ENCODE measurements at places on chromosomes 1 and 21. TPM values are rescaled to one million over a fixed set of nuclear protein-coding genes. Genes with fewer than 3 reads are reported as not detected.

The DCDC2B gene
- total RNA-seq: not detected

The PRDM15 gene
- 4.6 TPM for total RNA-seq

The PRAMEF25 gene
- not detected for total RNA-seq

The STIL gene
- 26.8 TPM for total RNA-seq

The DIO1 gene
- total RNA-seq: not detected

The FCRLA gene
- 0.35 TPM for total RNA-seq

The NBL1 gene
- total RNA-seq: 98.1 TPM

The EXTL1 gene
- 0.07 TPM for total RNA-seq

The DARS2 gene
- total RNA-seq: 36.3 TPM

The SLC6A17 gene
- total RNA-seq: 0.35 TPM

The LCE3E gene
- total RNA-seq: not detected

The MOB3C gene
- 7.2 TPM for total RNA-seq

The WNT3A gene
- not detected for total RNA-seq

The HPDL gene
- total RNA-seq: 2.9 TPM

The DNAI4 gene
- total RNA-seq: 0.94 TPM

The CR2 gene
- 0.81 TPM for total RNA-seq

The NBPF6 gene
- not detected for total RNA-seq

The FLAD1 gene
- total RNA-seq: 41.9 TPM

The LPAR3 gene
- 1.2 TPM for total RNA-seq

The SERPINC1 gene
- not detected for total RNA-seq

The PADI6 gene
- total RNA-seq: not detected

The CYP4B1 gene
- total RNA-seq: not detected

The GPA33 gene
- total RNA-seq: not detected

The GJA9 gene
- total RNA-seq: not detected

The LDLRAD2 gene
- total RNA-seq: not detected

The MAN1A2 gene
- total RNA-seq: 23.1 TPM

The IFFO2 gene
- 61.8 TPM for total RNA-seq

The FAM110D gene
- total RNA-seq: not detected

The DNAH14 gene
- total RNA-seq: 10.1 TPM

The TIE1 gene
- 1.2 TPM for total RNA-seq

The LEPROT gene
- 47.3 TPM for total RNA-seq

The SMIM1 gene
- 3.6 TPM for total RNA-seq

The TEX50 gene
- total RNA-seq: not detected

The CSF1 gene
- 20.1 TPM for total RNA-seq

The PEX10 gene
- 44.1 TPM for total RNA-seq
